Activated CD4-positive, alpha-beta T cell treated with anti-CD3 and anti-CD28 coated beads, Interleukin-2, amount 50 U/mL, for 48 hours (primary cell): ENCODE measurements at places on chromosomes 1 and 21.
A peak's percentile ranks its signal among the peaks of the same experiment; 100 is the strongest.

GRCh38 chr1:201653233-201653632, 114.3 kb downstream of the NAV1 start:
- DNase-seq: no peak

DNA sequence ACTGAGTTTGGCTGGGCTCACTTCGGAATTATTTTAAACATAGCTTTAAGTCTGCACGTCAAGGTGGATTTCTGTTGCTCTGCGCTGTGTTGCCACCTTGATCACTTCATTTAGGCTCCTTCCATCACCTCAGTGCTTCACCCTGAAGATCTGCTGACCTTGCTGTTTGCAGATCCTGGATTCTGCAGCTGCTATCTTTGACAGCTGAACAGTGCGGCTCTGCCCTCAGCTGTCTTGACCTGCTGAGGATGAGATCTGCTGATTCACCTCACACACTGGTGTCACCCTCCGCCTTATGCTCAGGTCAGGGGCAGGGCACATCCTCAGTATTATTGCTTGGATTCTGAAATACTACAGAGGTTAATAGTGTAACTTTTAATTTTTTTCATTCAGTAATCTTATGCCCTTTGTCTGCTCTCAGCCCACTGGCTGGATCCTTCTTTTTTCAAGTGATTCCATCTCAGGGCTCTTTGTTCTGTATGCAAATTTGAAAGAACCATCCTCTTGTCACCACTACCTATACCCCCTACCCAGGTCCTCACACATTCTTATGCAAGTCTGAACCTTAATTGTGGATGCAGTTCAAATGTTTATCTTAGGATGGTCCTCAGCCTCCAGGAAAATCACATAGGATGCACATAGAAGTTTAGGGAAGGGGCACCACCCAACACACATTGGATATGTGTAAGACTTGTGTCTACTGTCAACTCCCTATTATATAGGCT, 364.0 kb downstream of the OLFM3 start:
- DNase-seq: no peak

- DNase-seq: no peak
Measured at GRCh38 chr1:48175116-48175515, 47.4 kb upstream of the SLC5A9 start.

DNA sequence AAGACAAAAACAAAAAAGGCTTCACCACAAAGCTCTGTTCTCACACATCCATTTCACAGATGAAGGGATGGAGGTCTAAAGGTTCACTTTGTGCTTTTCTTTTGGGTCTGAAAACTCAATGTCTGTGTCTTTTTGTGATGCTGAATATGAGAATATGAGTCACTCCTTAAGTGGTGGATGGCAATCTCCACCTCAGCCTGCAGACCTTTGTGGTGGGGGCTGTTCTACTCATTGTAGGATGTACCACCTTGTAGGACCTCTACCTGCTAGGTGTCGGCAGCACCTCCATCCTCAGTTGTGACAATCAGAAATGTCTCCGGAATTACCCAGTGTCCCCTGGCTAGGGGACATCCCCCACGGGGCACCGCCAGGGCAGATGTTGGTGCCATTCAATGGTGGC, 42.8 kb downstream of the UBASH3A start:
- no peak for DNase-seq

DNA sequence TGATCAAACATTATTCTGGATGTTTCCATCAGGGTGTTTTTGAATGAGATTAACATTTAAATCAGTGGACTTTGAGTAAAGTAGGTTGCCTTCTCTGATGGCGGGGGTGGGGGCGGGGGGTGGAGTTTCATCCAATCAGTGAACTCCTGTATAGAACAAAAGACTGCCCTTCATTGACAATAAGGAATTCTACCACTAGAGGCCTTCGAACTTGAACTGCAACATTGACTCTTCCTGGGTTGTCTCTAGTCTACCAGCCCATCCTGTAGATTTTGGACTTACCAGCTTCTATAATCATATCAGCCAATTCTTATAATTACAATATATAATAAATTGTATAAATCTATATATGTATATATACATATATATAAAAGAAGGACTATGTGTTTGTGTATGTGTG, 520.4 kb upstream of the CXADR start:
- DNase-seq: no peak

GRCh38 chr1:110091381-110091780, 20.9 kb upstream of the UBL4B start:
- DNase-seq: no peak

GRCh38 chr1:212585210-212585609, 23.4 kb upstream of the ATF3 start:
- DNase-seq: no peak

DNA sequence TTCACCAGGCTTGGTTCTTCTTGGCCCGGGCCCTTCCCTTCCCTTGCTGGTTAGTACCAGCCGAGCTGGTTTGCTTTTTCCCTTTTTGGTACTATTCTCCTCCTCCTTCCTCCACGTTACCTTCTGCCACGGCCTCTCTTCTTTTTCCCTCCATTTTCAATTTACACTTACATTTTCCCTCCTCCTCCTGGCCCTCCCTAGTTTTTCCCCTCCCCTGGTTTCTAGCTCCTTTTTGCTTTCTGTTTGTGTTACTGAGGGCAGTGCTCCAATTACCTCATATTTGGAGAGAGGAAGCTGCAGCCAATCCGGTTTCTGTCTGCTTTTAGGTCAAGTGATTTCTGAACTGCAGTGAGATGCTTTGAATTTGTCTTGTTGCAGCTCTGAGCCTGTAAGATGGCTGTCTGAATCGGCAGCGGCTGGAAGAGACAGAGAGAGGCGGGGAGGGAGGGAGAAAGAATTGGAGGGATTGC, 63.7 kb downstream of the MACF1 start:
- DNase-seq: peak; percentile 17

- no peak for DNase-seq
Measured at GRCh38 chr1:159961636-159962035, 7.6 kb upstream of the SLAMF9 start.

DNA sequence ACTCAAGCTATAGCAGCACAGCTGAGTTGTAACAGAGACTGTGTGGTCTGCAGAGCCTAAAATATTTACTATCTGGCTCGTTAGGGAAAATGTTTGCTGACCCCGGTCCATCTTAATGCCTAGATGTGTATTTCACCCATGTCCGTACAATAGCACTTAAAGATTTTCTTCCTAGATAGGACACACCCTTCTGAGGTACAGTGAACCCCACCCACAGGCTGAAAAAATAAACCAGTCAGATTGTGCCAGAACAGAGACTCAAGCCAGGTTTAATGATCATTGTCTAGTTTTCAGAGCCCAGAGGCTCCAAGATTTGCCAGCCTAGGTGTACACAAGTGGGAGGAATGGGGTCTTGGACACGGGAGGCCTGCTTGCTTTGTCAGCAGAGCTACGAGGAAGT, 5.6 kb downstream of the AMIGO1 start:
- no peak for DNase-seq

GRCh38 chr1:51340380-51340779, 10.0 kb upstream of the TTC39A start:
- DNase-seq: no peak

- DNase-seq: no peak
Measured at GRCh38 chr1:246680696-246681130, 43.5 kb upstream of the SCCPDH start.

DNA sequence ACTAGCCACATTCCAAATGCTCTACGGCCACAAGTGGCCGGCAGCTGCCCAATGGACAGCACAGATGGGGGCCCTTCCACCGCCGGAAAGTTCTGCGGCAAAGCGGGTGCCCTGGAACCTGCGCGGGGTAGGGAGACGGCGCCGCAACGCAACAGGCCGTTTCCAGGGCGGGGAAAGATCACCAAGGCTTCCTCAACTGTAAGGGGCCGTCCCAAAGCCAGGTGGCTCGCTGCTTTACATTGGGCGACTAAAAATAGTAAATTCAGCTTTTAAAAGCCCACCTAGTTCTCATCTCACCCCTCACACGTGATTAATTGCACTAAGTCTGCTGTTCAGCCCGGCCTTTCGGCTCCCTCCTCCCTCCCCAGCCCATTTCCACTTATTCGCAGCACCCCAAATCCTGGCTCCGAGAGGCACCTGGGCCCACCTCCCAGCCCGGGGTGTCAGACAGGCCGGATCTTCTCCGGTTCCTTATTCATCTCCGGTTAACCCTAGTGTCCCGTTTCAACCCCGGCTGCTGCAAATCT, 643 bp downstream of the CFAP298 start:
- DNase-seq: peak; percentile 51

- DNase-seq: peak; percentile 70
Measured at GRCh38 chr1:67683766-67684525, 1.1 kb upstream of the GADD45A start.

- no peak for DNase-seq
Measured at GRCh38 chr21:37139902-37140301, 66.8 kb downstream of the TTC3 start.

- DNase-seq: no peak
Measured at GRCh38 chr1:236673289-236673919, 12.9 kb upstream of the ACTN2 start.

DNA sequence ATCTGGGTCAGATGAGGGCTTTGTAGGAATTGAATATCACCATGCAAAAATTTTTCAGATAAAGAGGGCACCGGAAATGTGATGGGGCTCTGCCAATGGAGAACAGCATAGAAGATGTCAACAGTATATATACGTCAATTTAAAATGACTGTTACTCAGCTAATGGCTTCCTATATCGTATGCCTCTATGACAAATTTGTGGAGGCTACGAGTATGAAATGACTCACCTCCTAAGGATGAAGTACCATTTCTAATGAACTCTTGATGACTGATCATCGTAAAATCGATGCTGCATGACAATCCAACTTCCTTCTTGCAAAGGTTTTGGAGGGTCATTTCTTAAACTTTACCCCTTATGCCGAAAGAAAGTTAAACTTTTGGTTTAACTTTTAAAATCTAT, 450.3 kb upstream of the ZP4 start:
- no peak for DNase-seq

GRCh38 chr1:243950166-243950565, 100.1 kb upstream of the AKT3 start:
- DNase-seq: no peak

DNA sequence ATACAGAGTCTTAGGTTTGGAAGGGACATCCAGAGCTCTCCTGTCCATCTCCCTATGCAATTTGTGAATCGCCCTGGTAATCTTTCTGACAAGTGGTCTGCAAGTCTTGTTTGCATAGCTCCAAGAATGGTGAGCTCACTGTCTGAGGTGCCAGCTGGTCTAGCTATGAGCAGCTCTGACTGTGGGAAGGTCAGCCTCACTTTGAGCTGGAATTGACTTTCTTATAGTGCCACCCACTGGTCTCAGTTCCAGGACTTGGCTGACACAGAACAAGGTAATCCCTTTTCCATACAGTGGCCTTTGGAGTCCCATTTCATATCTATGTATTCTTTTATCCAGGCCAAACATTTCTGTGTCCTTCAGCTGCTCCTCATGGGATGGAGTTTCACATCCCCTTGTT, 95.6 kb upstream of the C8B start:
- DNase-seq: no peak

- DNase-seq: no peak
Measured at GRCh38 chr1:90133133-90133532, 138.2 kb downstream of the ZNF326 start.

- no peak for DNase-seq
Measured at GRCh38 chr1:208111646-208112190, 132.5 kb downstream of the PLXNA2 start.

DNA sequence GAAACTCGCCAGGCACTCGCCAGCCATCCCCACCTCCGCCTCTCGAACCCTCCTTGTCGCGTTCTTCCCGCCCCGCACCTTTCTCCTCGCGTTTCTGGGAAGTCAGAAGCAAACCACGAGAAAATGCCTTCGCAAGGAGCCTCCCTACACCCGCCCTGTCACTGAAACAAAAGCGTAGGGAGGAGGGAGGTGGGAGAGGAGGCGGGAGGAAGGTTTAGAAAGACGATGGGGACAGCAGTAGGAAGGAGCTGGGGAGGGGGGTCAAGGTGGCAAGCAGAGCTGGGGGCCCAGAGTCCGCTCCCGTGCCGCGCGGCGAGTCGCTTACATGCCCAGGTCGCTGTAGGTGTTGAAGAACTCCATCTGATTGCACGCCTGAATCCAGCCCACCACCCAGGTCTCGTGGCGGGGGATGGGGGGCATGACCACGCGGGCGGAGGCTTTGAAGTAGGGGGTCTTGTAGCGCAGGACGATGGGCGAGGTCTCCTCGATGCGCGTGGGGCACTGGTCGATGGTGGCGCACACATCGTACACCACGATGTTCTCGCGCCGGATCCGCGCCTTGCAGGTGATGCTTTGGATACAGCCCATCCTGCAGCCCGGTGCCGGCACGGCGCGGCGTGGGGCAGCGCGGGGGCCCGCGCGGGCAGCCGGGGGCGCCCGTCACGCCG, 1.0 kb downstream of the FAM78B start:
- peak; percentile 7 for DNase-seq

DNA sequence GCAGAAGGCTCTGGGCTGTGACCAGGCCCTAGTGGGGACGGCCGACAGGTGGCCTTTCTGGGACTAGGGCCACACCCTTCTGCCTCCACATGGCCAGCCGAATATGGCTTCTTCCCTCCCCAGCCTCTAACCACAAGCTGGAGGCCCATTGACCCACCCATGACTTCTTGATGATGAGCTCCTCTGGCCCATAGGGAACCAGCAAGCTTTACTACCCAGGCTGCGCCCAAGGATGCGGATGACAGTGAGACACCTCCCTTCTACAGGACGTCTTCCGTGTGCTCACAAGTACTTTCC, 41.0 kb downstream of the LDLRAD2 start:
- DNase-seq: no peak

DNA sequence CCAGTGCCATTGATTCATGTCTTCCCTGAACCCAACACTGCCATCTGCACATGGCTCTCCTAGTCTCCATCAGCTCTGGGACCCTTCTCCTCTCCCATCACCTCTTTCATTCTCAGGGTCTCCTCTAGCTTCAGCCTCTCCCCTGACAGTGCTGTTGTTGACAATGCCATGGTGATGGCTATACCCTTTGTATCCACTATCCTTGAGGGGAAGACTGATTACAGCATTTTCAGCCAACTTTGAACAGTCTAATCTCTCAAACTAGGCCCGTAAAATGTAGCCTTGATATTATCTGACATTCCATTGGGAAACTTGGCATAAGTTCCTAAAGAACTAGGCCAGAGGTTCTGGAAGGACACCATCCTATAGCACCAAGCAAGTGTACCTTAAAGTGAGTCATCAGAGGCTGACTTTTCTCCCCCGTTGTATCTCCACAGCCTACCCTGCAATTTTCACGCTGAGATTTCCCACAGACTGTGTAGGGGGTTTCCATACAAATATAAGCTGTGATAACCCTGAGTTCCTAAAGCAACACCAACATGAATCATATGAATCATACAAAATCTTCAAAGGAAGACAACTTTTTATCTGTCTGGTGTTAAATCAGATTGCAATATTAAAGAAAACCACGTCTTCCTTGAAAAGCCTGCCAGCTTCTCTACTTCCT, 5.8 kb downstream of the HAO2 start:
- no peak for DNase-seq
